Mucosa of gallbladder (tissue), 1 donor: ENCODE measurements at places on chromosomes 5 and 9.

- no peak for DNase-seq
Measured at GRCh38 chr9:119357336-119358096, 11.7 kb downstream of the BRINP1 start.

GRCh38 chr9:138117101-138117750, 239.6 kb downstream of the CACNA1B start:
- DNase-seq = no peak

DNA sequence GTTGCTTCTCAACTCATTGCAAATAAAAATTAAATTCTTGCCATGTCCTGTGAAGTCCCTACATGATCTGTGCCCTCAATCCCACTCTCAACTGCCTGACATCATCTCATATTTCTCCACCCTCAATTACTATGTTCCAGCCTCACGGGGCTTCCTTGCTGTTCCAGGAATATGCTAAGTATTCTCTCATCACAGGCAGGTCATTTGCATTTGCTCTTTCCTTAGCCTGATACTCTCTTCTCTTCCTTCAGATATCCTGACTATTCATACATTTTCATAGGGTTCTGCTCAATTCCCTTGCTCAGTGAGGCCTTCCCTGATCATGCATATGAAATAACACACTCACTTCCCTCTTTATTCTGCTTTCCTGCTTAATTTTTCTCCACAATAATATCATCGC, 135.1 kb upstream of the DAB2 start:
- DNase-seq = no peak

DNA sequence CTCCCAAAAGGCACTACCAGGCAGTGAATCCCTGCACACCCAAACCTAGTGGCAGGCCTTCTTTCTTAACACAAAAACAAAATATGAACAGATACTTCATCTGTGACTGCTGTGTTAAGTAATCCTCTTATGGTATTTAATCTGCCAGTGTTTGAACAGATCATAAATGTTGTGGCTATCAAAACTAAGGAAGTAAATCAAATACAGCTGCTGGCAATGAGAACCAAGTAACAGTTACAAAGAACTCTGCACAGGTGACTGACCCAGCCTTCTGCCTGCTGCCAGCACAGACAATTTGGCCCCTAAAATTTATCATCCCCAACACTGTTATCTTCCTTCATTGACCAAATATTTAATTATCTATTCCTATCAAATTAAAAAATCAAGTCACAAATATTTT, 78.0 kb downstream of the GNAQ start:
- no peak for DNase-seq

DNA sequence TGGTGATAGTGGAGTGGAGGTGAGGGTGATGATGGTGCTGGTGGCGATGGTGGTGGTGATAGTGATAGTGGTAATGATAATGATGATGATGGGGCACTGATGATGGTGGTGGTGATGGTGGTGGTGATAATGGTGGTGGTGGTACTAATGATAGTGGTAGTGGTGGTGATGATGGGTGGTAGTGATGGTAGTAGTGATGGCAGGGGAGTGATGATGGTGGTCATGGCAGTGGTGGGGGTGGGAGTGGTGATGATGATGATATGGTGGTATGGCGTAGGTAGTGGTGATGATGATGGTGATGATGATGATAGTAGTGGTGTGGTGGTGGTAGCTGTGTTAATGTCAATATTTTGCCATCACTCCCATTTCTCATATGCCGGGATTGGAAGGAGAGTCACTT, 44.5 kb upstream of the ORM1 start:
- DNase-seq = no peak

DNA sequence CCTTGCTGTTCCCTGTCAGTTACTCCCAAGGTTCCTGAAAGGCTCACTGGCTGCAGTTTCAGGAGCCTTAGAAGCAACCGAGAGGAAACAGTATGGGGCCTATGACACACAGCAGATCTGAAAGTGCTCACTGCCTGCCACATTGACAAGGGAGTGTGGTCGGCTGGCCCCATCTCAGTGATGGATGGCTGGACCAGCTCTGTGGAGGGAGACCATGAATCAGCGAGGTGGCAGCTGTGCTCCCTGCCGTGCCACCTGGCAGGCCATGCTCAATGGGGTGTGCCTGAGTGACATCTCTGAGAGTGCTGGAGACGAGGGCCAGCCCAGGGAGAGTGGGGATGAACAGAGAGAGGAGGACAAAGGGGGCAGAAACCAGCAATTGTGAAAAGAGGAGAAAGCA, 49.1 kb downstream of the DOCK2 start:
- no peak for DNase-seq

GRCh38 chr9:118701985-118702384, 667.2 kb downstream of the BRINP1 start:
- DNase-seq = no peak

GRCh38 chr5:61578858-61579503, 246.9 kb downstream of the ZSWIM6 start:
- DNase-seq = no peak

DNA sequence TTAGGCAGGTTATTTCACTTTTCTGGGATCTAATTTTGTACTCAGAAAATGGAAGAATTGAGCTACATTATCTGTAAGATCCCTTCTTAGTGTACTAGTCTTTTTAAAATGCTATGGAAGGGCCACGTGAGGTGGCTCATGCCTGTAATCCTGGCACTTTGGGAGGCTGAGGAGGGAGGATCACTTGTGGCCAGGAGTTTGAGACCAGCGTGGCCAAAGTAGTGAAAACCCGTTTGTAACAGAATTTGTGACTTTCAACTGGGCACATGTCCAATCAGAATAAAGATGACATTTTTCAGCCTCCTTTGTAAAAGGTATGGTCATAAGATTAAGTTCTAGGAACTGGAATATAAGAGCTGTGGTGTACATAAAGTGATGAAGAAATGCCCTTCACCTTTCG, 3.1 kb upstream of the RAB3C start:
- DNase-seq = no peak

DNA sequence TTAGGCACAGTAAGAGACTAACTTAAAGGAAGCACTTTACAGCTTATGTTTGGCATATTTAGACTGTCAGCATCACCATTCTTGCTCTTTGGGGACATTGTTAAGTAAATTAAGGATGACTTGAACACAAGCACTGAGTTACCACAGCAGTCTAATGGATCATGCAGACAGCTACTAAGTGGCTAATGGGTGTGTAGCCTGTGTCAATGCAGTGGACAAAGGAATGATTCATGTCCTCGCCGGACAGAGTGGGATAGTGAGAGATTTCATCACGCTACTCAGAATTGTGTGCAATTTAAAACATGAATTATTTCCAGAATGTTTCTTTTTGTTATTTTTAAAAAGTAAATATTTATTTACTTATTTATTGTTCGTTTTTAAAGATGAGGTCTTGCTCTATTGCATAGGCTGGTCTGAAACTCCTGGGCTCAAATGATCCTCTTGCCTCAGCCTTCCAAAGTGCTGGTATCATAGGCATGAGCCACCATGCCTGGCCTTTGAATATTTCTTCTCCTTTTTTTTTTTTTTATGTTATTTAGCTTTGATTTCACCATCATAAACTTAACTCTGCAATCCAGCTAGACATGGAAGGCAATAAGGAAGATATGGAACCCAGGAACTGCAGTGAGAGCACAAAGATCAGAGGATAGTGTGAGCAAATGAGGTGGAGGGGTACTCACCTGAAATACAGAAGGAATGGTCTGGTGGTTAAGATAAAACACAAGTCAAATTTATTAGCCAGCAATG, 53.0 kb upstream of the KLF4 start:
- DNase-seq = no peak
